Left ventricle myocardium inferior (tissue), 1 donor: ENCODE measurements at places on chromosomes 2 and 18. TPM values are rescaled to one million over a fixed set of nuclear protein-coding genes. Genes with fewer than 3 reads are reported as not detected.

DNA sequence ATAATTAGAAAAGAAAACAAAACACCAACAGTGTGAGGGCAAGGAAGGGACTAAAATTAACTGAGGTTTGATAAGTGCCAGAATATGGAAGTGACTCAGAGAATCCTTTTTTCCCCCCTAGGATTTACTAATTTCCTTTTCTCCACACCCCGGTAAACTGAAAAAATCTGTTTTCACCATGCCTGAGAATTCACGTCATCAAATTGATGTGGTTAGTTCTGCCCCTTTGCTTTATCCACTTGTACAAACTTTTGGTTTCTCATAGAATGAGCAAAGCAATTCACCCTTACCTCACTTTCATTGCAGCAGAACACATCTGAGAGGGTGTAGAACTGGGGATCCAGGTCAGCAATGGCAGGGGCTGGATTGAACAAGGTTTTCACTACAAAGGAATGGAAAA, 57.8 kb downstream of the RBKS start:
- DNase-seq, result no peak

DNA sequence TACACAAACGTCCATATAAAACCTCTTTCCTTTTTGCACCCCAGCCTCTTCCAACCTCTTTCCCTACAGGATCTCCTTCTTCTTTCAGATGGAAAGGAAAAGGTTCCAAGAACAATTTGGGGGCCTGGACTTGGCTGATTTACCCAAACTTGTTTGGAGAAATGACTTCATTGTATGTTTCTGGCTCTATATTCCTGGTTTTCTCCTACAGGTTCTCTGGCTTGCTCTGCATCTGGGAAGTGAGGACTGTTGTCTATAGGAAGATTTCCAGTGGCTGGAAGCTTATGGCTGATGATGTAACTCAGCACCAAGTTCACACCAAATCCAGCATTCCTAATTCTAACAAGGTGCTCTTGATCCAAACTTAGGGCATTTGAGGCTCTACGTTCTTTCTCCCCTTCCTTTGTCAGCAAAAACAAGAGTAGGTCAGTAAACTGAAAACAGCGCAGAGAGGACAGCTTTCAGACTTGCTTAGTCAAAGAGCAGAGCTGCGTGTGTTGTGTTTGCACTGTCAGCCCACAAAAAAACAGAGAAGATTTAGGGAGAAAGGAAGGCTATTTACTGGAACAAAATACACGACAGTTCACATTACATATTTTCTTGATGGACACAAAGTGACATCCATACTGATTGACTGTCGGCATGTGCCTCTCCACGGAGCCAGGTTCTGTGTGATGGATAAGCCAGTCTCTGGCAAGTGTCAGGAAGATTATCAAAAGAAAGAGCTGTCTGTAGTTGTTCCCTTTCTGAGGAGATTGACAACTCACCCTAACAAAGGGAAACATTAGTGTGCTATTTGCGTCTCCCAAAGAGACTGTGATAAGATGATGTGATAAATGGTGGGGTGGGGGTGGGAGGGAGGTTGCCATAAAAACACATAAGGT, 39.7 kb downstream of the CDCA7 start:
- DNase-seq, result no peak

DNA sequence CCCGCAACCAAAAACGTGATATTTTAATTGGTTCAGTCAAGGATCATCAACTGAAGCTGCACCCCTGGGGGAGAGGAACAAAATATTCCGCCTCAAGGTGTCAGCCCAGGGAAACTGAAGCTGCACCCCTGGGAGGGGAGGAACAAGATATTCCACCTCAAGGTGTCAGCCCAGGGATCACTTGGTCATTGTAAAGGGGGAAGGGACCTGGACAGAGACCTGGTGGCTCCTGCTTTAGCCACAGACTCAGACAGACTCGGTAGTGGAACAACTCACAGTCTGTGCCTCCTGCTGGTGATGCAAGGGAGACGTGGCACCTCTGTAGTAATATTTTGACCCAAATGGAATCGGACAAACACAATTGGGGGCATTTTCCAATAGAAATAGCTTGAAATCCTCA, 75.1 kb downstream of the GBX2 start:
- no peak for DNase-seq

GRCh38 chr2:227888289-227888688, 16.9 kb downstream of the DAW1 start:
- DNase-seq, result no peak

DNA sequence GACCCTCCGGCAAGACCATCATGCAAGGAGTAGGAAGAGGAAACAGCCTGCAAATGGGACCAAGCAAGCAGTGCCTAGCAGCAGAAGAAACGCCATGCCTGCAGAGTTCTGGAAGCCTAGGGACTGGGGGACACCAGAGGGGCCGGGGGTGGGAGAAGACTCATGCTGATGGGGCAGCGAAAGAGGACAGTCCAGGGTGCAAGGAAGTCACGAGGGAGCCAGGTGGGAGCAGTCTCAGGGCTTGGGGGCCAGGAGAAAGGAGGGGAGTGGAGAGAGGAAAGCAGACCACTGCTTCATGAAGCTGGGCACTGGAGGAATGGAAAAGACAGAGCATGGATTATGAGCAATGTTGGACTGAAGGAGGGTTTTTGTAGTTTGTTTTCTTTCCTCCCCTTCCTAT, 119.4 kb upstream of the CAPN13 start:
- DNase-seq, result no peak

DNA sequence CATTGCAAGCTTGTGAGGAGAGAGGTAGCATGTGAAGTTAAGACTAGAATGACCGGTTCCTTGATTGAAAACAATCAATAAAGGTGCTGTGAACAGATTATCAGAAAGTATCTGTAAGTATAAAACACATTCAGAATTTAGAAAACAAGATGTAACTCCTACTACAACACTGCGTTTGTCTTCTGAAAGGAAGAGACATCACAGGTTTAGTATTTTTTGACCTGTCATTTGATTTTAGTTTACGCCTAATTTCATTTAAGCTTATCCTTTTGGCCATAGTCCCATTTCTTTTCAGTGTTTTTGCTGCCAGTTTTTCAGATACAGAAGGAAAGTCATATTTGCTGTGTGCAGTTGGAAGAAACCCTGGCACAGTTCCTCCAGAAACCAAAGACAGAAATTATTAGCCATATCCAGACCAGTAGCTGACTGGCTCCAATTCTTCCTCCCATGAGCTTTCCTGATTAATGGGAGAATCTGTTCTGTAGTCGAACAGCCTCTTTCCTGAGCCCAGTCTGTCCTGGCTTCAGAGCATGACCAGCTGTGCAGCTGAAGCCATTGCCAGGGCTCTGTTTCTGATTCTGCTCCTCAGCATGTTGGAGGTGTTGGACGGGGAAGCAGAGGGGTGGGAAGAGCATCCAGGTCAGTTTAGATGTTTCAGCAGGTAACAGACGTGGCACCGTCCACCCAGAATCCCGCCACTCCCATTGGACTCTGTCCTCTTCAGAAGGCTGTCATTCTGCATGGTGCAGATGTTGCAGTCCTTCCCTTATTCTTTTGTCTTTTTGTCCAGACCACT, 61.0 kb downstream of the CRIM1 start:
- DNase-seq, result no peak

DNA sequence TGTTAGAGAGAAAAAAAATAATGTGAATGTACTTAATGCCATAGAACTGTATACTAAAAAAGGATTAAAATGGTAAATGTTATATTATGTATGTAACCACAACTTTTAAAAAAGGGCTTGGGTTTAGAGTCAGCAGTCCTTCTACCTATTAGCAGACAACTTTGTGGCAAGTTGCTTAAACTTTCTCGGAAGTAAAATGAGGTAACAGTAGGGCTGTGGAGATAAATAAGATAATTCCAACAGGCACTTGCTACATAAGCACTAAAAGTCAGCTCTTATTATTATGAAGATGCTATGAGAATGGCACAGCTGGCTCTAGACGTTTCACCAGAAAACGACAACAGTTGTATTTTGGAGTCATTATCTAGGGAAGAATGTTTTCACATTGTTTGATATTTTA, 31.3 kb downstream of the AAK1 start:
- DNase-seq, result no peak

GRCh38 chr2:219294356-219295351, 14.5 kb downstream of the PTPRN start:
- peak; percentile 86 for DNase-seq

DNA sequence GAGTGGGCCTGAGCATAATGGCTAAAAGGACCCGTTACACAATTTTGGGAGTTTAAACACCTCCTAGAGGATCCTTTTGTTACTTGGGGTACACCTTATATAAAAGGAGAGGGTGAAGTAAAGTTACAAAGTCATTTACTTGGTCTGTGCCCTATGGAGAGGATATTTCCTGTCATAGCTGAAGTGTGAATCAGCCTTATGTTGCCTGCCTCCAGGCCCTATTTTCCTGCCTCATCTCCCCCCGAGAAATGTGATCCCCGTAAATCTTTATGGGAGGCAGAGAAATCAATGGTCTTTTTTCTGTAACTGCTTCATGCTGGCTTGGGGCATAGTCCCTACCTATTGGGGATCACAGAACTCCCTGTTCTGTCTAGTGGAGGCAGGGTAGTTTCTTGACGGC, 906.6 kb downstream of the DSC3 start:
- no peak for DNase-seq

GRCh38 chr18:24995056-24995455, 356.9 kb downstream of the ZNF521 start:
- no peak for DNase-seq

LIMS3 gene
- total RNA-seq, result 5.7 TPM

GRCh38 chr18:77373730-77374445, 124.2 kb downstream of the GALR1 start:
- DNase-seq, result peak; percentile 33

GRCh38 chr2:160498137-160498536, 4.5 kb upstream of the RBMS1 start:
- no peak for DNase-seq

DNA sequence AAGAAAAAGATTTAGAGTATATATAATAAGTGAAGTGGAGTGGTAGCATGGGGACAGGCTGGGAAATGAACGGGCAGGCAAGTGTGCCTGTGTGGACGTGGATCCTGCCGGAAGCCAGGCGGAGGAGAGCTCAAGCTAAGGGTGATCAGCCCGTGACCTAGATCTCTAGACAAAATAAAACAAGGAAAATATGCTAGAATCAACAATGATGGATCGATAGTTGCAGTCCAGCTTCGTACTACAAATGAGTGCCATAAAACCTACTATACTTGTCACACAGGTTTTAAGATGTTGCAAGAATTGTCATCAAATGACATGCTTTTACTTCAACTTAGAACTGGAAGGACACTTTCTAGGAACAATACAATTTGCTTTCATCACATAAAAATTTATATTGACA, 8.5 kb downstream of the EIF2AK2 start:
- no peak for DNase-seq

UGT1A5 gene
- total RNA-seq, result not detected

MBD5 gene
- 21.9 TPM for total RNA-seq

EEF1B2 gene
- total RNA-seq, result 229 TPM

DNA sequence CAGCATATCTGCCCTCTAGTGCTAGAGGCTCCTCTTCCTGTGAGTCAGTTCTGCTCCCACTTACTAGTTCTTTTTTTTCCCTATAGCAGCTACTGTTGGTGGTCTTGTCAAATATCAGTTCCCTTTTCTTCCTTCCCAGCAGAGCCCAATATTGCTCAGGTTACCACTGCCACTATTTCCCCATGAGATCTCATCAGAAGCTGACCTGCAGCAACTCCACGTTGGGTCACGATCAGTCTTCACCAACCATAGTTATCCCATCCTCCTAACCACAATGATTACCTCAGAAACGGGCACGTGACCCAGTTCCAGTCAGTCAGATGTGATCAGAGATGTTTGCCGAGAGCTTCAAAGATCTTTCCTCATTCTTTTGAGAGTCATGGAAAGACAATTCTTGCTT, 59.7 kb upstream of the CAPN13 start:
- DNase-seq, result no peak

SP140L gene
- total RNA-seq, result 4.3 TPM

GRCh38 chr2:229815858-229816257, 101.5 kb upstream of the DNER start:
- no peak for DNase-seq

DBI gene
- total RNA-seq, result 303 TPM

GRCh38 chr2:124437811-124438210, 412.7 kb downstream of the CNTNAP5 start:
- DNase-seq, result no peak

GRCh38 chr2:64120928-64121327, 23.3 kb downstream of the PELI1 start:
- no peak for DNase-seq

DNA sequence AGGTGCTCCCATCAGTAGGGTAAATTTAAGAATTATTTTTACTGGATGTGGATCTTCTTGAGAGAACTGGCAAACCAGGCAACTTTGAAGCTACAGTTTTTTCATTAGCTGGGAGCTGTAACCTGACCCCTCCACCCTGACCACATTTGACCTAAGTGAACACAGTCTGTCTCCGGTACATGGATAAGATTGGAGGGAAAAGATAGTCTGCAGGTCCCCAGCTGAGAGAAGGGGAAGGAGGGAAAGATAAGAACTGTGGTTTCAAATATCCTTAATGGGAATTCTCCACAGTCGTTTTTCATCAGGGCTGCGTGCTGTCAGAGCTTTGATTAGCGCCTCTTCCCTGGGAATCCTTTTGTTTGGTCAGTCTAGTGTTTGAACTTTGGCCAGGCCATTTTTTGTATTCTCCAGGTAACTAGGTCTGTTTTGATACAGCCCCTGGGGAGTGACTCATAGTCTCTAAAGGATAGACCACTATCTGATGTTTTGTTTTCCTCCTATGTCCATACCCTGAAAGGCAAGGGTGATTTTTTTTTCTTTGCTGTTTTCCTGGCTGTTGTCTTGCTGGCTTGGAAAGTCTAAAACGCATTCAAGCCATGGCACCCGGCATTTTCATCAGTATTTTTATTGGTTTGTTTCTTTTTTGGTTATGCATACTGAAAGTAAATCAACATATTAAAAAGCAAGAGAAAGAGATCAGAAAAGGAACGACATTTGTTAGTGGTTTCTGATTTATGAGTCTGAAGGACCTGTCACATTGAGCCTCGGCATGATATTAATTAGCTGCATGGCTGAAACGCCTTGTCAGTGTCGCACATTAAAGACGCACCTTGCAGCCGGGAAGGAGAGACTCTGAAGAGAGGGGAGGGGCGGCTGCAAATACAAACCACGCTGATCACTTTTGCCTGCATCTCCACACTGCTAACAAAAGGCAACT, 183.4 kb upstream of the FN1 start:
- no peak for DNase-seq

CYP1B1 gene
- total RNA-seq, result 17.7 TPM

- DNase-seq, result no peak
These were observed 4.3 kb downstream of the MRPS9 start for GRCh38 chr2:105042189-105042588.

XDH gene
- total RNA-seq, result 0.05 TPM

- no peak for DNase-seq
These were observed 29.2 kb downstream of the SPATS2L start for GRCh38 chr2:200335657-200336056.

GRCh38 chr2:162196638-162197037, 44.6 kb upstream of the GCG start:
- DNase-seq, result no peak

- no peak for DNase-seq
These were observed 272.9 kb upstream of the NRP2 start for GRCh38 chr2:205409411-205409810.

SPDYA gene
- total RNA-seq, result 0.14 TPM

DNA sequence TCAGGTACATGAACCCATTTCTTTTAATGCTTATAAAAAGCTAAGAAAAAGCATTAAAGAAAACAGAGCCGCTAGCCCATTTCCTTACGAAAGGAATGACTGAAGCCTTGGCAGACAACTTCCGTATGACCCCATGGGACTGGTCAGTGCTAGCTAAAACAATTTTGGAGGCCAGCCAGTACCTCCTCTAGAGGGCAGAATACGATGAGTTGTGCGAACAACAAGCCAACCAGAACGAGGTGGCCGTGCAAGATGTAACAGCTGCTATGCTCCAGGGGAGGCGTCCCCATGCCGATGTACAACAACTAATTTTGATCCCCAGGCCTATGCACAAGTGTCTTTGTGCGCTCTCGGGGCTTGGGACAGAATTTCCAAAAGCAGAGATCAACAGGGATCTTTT, 16.7 kb downstream of the MAP3K2 start:
- peak; percentile 52 for DNase-seq
